ENCODE measurements at places on chromosomes 6 and 20.

DNA sequence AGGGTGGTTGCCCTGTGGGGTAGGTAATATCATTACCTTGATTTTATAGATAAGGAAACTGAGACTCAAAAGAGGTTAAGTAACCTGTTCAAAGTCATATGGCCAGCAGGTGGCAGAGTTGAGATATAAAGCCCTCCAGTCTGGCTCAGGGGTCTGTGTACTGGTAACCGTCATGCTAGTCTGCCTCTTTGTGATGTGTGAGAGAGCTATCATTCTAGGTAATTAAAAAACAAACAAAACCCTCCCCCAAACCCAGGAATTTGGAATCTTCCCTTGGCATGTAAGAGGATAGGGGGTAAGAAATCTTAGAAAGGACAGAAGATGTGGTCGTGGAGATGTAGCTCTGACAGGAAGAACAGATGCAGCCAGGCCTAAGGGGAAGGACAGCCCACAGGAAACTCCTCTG is 206.0 kb downstream of the CDC5L start:
- DNase-seq = peak; percentile 82

GRCh38 chr6:135667691-135668455 is 170.3 kb upstream of the AHI1 start:
- peak; percentile 74 for DNase-seq

DNA sequence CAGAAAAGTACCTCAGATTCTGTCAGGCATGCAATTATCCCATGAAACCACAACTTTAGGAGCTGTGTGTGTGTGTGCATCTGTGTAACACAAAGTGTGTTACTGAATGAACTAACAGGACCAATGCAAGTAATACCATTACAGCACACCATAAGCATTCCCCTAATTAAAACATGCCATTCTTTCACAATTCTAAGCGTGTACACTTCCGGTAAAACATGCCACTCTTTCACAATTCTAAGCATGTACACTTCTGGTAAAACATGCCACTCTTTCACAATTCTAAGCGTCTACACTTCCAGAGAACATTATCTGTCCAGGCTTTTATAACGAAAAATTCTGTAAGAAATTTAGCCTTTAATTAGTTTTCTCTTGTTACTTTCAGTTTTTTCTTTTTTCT is 238.2 kb downstream of the GMDS start:
- no peak for DNase-seq

- no peak for DNase-seq
Measured at GRCh38 chr6:33688451-33689147, 22.9 kb downstream of the UQCC2 start.

GRCh38 chr6:132598473-132598872 is 8.9 kb upstream of the TAAR5 start:
- DNase-seq = no peak

DNA sequence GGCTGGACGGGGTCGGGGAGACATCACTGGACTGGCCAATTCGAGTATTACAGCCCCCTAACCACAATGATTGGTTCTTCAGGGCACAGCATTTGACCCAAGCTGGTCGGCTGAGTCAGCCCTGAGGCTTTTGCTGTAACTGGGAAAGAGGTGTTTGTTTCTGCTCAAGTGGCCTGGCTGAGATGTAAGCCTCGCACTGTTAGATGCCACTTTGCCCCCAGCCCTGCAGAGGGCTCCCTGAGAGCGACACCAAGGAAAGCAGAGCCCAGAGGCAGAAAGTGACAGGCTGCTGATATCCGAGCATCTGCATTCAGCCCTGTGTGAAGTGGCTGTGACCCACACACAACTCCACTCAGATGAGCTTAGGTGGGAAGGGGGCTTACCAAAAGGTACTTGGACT is 19.4 kb downstream of the ERGIC3 start:
- DNase-seq = peak; percentile 51

- no peak for DNase-seq
Measured at GRCh38 chr6:41939848-41940758, 1.5 kb downstream of the CCND3 start.

GRCh38 chr6:41036601-41037000 is 2.4 kb downstream of the UNC5CL start:
- peak; percentile 7 for DNase-seq

GRCh38 chr6:81138236-81138635 is 614.2 kb downstream of the TENT5A start:
- DNase-seq = no peak

- no peak for DNase-seq
Measured at GRCh38 chr6:94463306-94463705, 1043.9 kb upstream of the EPHA7 start.

GRCh38 chr20:47310729-47311128 is 45.8 kb downstream of the ZMYND8 start:
- no peak for DNase-seq

- DNase-seq = no peak
Measured at GRCh38 chr20:34954904-34955230, 739 bp downstream of the GSS start.

DNA sequence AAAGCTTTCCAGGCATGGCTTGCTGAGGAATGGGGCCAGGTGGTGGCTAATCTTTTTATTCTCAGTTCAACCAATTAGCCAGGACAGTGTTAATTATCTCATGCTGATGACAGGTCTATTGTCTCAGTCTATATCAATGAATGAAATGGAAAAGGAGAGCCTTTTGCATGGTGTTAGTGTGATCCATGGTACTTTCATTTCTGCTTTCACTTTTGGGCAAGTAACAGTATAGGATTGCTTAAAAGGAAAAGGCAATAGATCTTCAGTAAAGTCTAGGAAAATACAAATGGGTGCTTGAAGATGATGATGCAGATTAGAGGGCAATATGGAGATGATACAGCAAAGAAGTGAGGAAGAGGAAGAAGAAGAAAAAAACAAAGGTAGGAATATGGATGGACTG is 430.3 kb downstream of the TFAP2A start:
- DNase-seq = no peak

DNA sequence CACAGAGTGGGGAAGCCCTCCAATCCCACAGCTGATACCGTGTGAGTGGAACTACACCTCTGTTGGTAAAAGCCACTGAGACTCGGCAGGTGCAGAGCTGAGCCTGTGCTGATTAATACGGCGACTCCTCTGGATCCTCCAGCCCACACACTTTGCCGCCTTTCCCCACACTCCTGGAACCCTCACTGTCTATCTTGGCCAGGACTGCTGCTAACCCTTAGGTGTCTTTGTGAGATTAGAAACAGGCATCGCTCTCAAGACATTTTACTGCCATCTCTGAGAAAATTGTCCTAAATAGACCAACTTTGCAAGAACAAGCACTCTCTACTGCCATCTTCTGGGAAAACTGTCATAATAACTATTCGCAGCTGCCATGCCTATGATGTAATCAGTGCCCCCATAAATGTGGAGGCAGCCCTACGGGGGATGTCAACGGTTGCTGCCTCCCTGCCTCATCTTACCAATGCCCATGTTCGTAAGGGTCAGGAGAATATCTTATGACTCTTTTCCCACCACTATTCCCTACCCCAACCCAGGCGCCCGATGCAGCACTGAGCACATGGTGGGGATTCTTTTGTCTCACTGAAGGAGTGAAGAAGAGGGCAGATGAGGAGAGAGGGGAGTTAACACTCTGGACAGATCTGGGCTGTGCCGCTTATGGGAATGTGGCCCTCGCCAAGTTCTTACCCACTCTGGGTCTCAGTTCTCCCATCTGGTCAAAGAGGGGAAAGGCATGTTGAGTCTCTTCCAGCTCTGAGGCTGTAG is 26.1 kb upstream of the KCNB1 start:
- peak; percentile 55 for DNase-seq

Measured in NCI-H1417 (cell line).